ENCODE measurements at places on chromosomes 2 and 18. TPM values are rescaled to one million over a fixed set of nuclear protein-coding genes. Genes with fewer than 3 reads are reported as not detected.

DNA sequence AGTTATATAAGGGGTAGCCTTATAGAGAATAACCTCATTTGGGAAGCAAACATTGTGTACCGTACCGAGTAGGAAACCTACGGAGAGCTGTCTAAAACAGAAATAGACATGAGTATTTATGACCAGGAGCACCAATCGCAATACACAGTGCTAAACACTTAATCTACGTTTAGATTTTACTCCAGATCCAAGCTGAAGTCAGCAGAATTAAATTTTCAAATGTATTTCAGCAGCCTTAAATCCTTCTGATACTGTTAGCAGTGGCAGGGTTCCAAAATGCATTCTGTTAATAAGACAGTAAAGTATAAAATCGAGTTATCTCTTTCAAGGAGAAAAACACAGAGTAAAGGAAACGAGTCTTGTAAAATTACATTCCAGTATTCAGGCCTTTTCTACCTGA lies 118.1 kb upstream of the ZNF521 start:
- no peak for DNase-seq

GRCh38 chr18:38496222-38496793 lies 930.7 kb upstream of the CELF4 start:
- DNase-seq, result no peak

- no peak for DNase-seq
These were observed 676.1 kb upstream of the CELF4 start for GRCh38 chr18:38241736-38242135.

- no peak for DNase-seq
These were observed 96.5 kb downstream of the EPB41L5 start for GRCh38 chr2:120109186-120110061.

DNA sequence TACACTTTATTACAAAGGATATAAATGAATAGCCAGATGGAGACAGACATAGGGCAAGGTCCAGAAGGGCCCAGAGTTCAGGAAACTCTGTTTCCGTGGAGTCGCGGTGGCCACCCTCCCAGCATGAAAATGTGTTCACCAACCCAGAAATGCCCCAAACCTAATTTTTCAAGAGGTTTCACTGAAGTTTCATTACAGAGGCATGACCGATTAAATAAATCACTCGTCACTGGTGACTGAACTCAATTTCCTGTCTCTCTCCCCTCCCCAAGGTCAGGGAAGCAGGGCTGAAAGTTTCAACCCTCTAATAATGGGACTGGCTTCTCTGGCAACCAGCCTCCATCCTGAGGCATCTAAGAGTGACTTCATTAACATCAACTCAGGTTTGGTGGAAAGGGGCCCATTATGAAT lies 22.4 kb downstream of the USP40 start:
- DNase-seq, result no peak

DNA sequence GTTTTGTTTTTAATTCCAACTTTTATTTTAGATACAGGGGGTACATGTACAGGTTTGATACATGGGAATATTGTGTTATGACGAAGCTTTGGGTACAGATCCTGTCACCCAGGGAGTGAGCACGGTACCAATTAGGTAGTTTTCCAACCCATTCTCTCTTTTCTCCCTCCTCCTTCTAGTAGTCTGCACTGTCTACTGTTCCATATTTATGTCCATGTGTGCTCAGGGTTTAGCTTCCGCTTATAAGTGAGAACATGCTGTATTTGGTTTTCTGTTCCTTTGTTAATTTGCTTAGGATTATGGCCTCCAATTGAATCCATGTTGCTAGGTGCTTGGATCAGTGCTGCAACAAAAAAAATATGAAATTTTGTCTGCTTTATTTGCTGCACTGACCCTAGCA lies 659.3 kb upstream of the TMEFF2 start:
- DNase-seq, result no peak

The FBXO41 gene
- total RNA-seq, result 0.51 TPM

The CPO gene
- total RNA-seq, result not detected

The PPP3R1 gene
- 22.5 TPM for total RNA-seq

The CNNM4 gene
- 1.9 TPM for total RNA-seq

The TRPM8 gene
- 1.1 TPM for total RNA-seq

Measured in liver (tissue), 10 donors.